A673 (cell line): ENCODE measurements at places on chromosomes 11 and 22. TPM values are rescaled to one million over a fixed set of nuclear protein-coding genes. Genes with fewer than 3 reads are reported as not detected.
A peak's percentile ranks its signal among the peaks of the same experiment; 100 is the strongest.

DNA sequence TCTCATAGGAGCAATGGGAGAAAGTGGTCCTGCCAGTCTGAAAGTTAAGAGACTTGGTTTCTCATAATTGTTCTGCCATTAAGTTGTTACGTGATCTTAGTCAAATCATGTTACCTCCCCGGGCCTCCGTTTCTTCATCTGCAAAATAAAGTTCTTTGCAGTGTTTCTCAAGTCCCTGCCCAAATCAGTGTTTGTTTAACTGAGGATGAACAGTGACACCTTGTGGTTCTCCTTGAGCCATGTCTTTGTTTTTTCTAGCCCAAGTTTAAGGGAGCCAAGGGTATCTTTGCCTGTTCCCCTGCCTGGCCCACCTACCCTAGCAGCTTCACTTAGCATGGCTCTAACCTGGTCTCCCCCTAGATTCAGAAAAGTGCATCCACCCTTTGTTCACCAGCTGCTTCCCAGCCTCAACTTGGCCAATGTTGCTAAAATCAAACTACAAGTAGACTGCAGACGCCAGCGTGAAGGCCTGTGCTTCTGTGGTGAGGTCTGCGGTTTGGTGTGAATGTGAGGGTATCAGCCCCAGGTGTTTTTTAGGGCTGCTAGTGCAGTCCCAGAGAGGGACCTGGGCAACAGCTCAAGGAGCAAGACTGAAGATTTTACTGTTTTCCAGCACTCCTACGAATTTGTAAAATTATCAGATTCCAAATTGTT, 35.5 kb downstream of the FZD4 start:
- DNase-seq: peak; percentile 90

DNA sequence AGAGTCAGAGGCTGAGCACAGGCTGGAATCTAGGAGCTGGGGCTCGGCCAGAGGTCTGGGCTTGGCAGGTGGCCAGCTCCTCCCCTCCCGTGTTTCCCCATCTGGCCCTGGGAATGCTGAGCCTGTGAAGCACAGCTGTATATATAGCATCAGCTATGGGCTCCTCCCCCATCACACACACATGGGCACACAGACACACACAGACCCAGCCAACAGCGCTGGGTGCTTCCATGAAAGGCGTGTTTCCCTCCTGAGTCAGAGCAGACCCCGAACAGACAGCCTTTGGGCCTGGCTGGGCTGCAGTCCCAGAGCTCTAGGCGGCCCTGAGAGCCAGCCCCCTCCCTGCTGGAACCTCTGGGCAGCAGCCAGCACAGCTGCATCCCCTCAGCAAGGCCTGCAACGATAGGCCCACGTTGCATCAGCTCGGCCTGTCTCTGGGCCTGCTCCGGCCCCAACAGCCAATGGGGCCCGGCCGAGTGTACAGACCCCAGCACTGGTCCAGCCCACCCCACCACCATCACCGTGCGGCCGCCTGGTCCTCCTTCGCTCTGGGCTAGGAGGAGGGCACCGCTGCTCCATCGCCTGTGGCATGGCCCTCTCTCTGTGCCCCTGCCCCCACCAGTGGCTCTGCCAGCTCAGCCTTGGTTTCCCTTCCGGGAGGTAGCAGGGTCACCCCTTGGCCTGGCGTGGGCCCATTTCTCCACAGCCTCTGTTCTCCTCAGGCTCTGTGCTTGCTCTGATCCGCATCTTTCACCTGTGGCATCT, 7.6 kb upstream of the SERPINH1 start:
- DNase-seq: peak; percentile 94

DNA sequence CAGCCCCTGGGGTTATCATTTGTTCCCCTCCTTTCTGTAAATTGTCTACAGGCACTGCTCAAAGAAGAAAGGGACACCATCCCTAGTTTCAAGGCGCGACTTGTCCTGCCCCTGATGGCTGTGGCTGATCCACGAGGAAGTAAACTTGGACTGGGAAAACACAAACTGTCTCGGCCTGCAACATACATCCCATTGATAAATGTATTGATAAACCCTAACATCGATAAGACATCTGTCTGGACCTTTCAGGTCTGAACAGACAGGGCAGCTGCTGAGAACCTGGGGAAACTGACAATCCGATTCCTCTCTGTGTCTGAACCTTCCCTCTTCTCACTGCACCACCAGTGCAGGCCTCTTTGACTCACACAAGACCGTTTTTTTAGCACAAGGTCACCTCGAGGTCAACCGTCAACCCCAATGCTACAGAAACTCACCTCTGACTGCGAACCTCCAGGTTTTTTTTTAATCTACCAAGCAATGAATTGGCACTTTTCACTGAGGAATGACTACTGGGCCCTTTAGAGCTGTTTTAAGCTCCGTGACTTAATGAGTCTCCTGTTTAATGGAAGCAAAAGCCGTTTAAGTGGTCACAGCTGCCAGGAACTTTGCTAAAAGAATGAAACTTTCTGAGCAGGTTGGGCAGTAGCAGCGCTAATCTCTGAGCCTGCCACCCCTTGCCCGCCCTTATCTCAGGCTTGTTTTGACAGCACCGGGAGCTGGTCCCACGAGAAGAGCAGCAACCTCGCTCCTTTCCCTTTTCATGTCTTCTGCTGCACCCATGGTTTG, 203.8 kb upstream of the TMEM45B start:
- no peak for DNase-seq

Gene GPHA2
- not detected in 2 replicates for total RNA-seq

DNA sequence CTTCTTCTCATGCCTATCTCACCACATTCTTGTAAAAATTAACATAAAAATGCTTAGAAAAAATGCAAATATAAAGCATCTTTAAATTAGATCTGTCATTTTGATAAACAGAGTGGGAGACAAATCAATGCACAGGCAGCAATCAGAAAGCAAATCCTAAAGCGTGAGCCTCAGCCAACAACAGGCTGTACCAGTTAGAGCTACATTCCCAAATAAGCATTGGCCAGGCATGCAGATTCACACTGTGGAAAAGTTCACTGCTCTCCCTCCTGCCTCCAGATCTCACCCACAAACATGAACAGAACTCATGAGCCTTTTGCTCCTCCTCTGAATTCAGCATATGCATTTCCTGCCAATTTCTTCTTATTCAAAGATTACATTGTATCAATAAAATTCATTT, 115.2 kb upstream of the FAT3 start:
- no peak for DNase-seq
